ENCODE measurements at places on chromosomes 6 and 20.

DNA sequence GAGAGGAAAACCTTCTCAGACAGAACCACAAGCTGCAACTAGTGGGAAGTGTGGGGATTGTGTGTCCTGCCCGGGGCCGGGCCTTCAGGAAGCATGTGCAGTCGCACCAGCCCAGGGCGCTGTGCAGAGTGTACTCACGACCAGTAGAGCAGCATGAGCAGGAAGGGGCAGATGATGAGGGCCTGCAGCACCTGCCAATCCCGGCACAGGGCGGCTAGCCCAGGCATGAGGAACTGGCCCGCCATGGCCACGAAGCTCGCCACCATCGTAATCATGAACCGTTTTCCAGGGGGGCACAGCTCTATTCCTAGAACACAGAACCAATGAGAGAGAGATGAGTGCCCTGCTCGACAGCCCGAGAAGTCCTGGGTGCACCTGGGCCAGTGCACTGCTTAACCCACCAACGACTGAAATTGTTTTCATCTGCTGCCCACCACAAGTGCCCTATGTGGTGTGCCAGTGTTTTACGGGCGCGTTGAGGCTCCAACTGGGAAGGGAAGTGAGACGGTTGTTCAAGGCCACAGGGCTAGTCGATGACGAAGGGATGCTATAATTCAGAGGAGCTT lies 65.0 kb downstream of the PSMG4 start:
- DNase-seq, result no peak

- DNase-seq, result no peak
Observed at GRCh38 chr20:54681869-54682268, 206.5 kb downstream of the DOK5 start.

- DNase-seq, result no peak
Observed at GRCh38 chr6:150152891-150153876, 10.3 kb downstream of the PPP1R14C start.

DNA sequence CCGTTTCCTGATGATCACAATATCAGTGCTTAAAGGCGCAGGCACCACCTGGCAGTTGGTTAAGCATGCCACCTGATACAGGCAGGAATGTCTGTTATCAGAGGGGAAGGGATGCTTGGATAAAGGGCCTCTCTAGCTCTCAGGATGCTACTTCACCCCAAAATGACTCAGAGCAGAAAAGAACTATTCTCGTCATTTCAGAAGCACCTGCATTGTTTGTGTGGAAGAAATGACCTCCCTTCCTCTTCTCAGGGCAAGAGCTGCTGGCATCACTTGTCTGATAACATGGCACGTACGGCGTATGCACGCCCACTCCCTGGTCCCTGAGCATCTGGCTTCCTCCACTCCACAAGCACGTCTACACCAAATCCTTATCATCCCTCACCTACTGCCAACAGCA lies 47.3 kb downstream of the ATP9A start:
- DNase-seq, result no peak

DNA sequence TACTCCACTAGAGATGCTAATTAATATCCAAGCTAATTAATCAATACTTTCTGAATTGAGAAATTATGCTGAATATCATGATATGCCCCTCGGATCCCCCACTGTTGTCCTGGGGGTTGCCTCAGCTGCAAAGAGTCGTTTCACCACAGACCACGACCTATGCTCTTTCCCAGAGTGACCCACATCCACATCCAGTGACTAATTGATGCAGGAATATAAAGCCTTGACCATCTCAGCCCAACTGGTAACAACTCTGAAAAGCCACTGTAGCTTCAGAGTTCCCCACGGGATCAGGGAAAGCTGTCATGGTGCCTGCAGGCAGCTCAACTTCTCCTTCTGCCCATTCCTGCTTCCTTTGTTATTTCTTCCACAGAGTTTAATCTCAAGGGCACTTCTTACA lies 116.9 kb downstream of the RWDD2A start:
- no peak for DNase-seq

GRCh38 chr6:139483079-139483478 lies 108.6 kb upstream of the CITED2 start:
- DNase-seq, result no peak

- no peak for DNase-seq
Observed at GRCh38 chr20:49140834-49141233, 47.3 kb downstream of the STAU1 start.

GRCh38 chr6:79943133-79943532 lies 4.2 kb downstream of the ELOVL4 start:
- DNase-seq, result no peak
